ENCODE measurements at places on chromosomes 5 and 9.
A peak's percentile ranks its signal among the peaks of the same experiment; 100 is the strongest.

- DNase-seq, result no peak
Measured at GRCh38 chr9:134034215-134035040, 9.1 kb downstream of the BRD3OS start.

- DNase-seq, result peak; percentile 10
Measured at GRCh38 chr9:111559000-111559610, 34.1 kb downstream of the ZNF483 start.

DNA sequence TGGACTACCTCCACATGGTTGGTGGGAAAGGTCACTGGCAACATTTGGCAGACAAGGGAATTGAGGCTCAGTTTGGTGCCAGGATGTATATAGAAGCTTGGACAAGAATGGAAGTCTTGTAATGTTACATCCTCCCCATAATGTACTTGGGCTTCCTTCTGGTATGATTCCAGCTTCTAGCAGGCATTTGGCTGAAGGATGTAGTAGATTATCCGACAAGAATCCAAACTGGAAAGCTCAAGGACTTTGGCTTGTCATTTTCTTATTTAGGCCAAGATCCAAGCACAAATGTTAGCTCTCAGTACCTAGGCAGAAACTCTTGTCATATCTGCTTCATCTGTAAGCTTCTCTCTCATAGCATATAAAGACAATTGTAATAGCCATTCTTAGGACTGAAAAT is 209.1 kb downstream of the MAPKAP1 start:
- no peak for DNase-seq

- no peak for DNase-seq
Measured at GRCh38 chr5:34014626-34015025, 6.8 kb upstream of the AMACR start.

- DNase-seq, result peak; percentile 94
Measured at GRCh38 chr5:83844449-83845068, 123.9 kb upstream of the HAPLN1 start.

DNA sequence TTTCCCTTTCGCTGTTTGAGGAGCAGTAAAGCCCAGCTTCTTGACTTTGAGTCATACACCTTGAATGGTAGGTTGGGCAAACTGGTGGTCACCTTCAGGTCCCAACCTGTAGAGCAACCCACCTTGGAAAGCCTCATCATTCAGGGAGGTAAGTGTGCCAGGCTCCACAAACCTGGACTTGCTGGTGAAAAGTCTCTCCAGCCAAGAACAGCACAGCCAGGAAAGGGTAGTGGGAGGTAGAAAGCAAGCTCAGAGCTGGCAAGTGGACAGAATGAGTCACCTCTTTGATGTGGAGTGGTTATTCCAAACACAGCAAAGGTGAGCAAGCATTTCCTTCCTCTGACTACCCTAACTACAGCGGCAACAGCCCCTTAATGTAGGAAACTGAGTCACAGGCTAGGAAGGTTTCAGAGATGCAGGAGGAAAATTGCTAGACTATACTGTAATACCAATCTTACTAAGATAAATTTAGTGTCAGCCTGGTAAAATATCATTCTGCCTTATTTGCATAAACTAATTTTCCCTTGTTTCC is 117.5 kb upstream of the MTAP start:
- DNase-seq, result peak; percentile 82

DNA sequence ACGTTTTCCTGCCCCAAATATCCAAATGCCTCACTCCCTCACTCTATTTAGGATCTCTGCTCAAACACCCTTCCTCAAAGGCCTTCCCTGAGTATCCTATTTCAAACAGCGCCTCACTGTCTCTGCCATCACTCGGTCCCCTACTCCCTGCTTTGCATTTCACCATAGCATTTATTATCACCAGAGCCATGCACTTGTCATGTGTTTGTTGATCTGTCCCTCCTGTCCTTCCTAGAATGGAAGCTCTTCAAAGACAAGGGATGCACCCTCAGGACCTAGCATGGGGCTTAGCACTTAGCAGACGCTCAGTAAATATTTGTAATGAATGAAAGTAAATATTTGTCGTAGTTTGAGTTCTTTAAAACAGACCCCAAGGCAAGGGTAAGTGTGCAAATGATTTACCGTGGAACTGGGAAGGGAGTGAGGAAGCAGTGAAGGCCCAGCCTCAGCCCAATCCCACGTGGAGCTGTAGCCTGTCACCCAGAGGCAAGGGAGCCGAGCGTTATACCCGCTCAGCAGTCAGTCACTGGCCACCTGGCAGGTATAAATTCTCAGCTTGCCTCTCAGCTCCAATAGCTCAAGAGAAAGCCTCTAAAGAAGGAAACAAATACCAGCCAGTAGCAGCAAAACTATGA is 97.7 kb upstream of the KIF2A start:
- DNase-seq, result no peak

- DNase-seq, result peak; percentile 40
Measured at GRCh38 chr5:78008356-78008967, 232.3 kb upstream of the TBCA start.

GRCh38 chr5:43042626-43043399 is 2.7 kb upstream of the ANXA2R start:
- DNase-seq, result peak; percentile 81

- DNase-seq, result no peak
Measured at GRCh38 chr9:32991897-32992594, 9.4 kb downstream of the APTX start.

Data from fibroblast of skin of abdomen (primary cell).